ENCODE measurements at places on chromosomes 2 and 18.

- no peak for DNase-seq
Observed at GRCh38 chr2:242044313-242044590, 174.7 kb downstream of the RTP5 start.

DNA sequence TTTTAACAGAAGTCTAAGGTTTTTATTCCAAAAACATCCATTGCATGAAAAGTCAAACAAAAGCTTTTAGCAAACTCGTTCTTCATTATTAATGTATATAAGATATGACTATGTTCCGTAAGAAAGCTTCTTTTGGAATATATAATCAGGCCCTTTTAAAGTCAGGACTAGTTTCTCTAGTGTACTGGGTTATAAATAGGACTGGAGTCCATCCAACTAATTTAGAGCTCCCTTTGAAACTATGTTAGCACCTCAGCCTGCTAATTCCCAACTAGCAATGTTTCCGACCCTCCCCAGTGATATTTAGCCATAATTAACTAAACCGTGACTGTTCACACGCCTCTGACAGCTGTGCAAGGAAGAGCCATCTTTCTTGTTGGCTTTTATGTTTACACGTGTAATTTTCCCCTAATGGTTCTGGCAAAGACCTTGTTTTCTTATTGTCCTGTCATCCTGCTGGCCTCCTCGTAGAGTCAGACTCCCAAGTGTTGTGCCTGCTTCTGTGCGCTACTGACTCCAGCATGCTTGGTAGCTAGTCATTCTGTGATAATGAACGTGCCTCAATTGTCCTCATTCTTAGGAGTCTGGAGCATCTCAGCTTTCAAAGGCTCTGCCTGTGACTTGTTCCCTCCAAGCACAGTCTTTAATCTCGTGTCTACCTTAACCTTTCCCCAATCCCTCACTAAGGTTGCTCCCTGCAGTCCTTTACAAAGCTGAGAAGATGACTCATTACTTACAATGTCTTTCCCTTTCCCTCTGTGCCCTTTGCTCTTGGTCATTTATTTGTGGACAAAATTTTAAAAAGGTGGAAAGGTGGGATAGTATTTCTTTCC lies 172.2 kb upstream of the RASGRP3 start:
- no peak for DNase-seq

DNA sequence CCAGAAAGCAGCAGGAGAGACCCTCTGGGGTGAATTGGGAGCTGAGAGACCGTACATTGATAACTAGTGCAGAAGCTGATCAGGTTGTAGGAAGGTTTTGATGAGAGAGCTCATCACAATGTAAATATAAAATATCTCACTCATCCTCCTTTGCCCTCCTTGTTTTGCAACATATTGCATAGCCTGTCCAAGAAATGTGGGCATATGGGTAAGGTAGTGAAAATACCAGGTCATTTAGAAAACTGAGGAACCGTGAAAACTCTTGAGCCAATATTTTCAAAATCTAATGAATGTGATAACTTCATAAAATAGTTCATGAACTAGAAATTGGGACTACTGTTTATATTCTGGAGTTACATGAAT lies 31.4 kb downstream of the C18orf54 start:
- DNase-seq, result no peak

DNA sequence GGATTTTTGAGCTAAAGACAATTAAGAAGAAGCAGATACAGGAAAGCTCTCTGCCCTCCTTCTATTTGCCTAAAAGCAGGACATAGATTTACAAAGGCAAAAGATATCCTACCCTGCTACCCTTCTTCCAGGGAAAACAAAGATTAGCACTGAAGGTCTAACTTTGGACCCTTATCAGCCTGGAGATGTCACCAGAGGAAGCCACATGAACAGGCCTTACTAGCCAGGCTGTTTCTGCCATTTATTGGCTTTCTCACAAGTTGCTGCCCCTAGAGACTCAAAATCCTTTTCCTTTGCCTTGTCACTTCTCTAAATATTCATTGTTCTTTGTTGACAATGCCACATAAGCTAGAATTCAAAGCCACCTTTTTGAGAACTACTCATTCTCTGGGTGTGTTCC lies 147.3 kb downstream of the B3GNT2 start:
- no peak for DNase-seq

DNA sequence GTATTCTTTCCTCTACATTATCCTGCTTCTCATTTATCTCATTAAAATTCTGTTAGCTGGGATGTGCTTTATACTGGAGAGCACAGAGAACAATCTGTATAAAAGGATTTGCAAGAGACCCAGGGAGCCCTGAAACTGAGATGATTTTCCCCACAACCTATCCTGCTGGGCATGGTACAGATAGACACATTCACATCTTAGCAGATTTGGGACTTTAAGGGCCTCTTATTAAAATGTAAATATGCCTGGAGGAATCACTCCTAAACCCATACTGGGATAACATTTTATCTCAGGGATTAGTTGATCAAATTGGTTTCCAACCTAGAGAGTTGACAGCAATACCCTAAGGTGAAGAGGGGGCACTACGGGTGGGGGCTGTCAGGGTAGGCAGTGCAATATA lies 45.5 kb downstream of the AOX1 start:
- no peak for DNase-seq

GRCh38 chr18:62957885-62958472 lies 242.6 kb downstream of the PHLPP1 start:
- no peak for DNase-seq

DNA sequence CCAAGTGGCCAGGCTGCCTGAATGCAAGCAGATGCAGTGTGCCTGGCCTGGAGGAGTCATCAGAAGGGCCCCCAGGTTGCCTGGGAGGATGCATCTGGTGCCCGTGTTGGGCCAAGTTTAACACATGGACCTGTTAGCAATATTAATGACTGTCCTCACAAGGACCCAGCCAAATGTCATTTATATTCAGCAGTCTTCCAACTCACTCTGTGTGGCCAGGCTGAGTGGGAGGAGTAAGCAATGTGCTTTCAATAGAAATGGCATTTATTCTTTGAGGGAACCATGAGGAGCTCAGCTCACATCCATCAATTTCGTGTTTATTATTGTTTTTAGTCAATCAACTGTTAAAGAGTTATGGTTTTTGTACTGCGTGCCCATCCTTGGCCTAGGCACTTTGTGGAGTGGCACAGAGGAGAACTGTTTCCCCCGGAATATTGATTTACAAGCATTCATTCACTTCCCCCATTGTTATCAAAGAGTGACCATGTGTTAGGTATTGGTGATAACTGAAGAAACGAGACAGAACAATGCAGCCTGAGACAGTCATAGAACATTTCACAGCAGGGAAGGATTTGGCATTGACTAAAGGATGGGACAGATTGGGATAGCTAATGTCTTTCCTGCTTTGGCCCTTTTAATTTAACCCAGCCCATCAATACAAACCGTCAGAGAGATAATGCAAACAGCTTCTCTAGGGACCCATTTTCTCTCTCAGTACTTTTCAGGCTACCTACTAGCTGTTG lies 725.2 kb downstream of the TSN start:
- no peak for DNase-seq
